ENCODE measurements at places on chromosomes 1 and 21.

DNA sequence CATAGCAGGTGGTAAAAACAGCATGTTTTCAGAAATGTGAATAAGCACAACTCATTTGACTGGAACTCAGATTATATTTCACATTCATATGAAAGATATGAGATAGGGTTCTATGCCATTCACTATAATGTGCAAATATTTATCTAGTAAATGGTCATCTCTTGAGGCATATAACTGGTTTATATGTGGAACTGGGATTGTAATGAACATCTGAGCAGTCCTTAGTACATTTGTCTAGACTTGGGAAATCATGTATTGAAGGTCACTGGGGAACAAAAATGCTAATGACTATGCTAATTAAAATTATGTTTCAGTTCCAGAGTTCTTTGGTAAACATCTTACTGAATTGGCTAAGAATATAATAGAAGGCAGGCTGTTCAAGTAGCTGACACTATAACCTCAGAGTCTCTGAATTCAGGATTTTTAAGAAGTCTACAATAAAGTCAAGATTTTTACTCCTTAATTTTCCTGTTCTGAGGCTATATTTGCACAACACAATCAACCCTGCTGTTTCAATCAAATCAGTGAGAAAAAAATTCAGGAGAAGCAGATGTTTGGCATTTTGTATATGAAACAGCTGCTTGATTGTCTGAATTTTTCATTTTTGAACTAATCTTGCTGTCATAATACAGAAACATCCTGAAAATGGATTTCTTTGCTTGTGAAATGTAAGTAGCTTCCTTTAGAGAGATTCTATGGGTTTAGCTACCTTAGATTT lies 244.8 kb upstream of the RGS18 start:
- DNase-seq, result no peak

- DNase-seq, result no peak
Measured at GRCh38 chr21:42403611-42404231, at the start of gene UBASH3A. TSS of gene UBASH3A (plus strand) at chr21:42403902. CDS start at chr21:42403946, 44 bp downstream.

DNA sequence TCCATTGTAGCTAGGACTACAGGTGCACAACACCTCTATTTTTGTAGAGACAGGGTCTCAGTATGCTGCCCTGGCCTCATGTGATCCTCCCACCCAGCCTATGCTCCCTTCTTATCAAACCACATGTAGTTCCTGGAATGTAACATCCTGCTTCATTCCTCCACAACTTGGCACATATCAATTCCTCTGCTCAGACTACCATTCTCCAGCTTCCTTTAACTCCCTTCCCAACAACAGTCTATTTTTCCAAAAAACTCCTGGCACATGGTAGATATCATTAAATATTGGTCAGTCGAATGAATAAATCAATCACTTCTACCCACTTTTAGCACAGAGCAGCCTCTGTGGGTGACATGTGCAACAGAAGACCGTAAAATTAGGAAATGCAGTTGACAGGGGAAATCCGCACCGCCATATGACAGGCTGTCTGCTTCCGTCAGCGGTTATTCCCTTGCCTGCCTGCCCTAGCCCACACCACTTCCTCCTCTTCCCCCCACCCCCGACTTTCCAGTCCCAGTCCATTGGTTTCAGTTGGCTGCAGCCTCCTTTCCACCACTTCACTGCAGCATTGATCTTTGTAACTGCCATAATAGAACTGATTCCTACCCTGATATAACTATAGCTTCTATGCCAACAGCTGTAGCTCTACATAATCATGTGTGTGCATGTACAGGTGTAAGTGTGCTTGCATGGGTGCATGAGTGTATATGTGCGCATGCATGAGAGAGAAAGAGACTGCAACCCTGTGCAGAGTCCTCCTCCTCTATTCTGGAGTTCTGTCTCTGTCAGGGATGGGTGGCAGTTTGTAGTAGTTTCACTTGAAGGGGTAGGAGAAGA lies 6.8 kb upstream of the AKR1A1 start:
- no peak for DNase-seq

DNA sequence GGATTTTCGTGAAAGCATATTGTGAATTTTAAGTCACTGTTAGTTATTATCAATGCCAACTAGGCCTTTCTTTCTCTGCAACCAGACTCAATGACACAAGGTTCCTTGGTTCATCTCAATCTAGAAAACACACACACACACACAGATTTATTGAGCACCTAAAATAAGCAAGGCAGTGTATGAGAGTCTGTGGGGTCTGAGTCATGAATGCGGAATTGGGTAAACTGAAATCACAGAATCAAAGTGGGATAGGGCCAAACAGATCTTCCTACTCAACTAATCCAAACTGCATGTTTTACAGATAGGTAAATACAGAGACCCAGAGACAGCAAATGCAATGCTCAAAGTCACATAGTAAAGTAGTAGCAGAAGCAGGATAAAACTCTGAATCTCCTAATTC lies 48.5 kb upstream of the NRDC start:
- DNase-seq, result no peak

- DNase-seq, result no peak
Measured at GRCh38 chr1:116559304-116559761, 11.5 kb downstream of the CD58 start.

DNA sequence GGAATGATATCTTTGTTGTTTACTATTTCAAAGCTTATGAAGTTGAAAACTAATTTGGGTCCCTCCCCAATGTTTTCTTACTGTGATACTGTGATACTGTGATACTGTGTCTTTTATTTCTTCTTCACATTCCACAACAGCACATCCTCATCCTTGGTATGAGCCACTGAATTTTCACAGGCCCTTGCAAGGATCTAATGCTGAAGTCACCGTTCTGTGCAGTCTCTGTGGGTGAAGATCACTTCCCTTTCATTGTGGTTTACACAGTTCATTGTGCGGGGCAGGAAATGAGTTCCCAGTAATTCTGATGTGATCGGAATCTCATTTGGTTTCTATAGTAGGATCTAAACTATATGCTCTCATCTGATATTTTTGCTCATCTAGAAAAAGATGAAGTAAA lies 32.1 kb upstream of the PAXBP1 start:
- no peak for DNase-seq

- DNase-seq, result no peak
Measured at GRCh38 chr1:6198646-6199297, 623 bp downstream of the RPL22 start.

DNA sequence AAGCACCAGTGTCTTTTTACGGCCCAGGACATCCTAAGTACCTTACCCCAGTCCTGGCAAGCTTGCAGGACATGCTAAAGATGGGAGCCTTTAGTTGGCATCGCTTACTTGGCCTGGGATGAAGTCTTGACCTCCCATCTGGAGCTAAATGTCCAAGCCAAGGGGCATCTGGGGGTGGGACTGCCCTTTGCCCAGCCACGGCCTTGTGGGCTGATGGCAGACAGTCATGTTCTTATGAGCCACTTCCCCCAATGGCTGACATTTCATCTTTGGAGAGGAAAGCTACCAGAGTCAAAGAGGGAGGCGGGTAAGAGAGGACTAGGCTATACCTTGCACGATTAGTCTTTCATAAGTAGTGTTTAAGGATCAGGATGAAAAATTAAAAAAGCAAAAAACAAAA lies 32.2 kb downstream of the OPTC start:
- no peak for DNase-seq

DNA sequence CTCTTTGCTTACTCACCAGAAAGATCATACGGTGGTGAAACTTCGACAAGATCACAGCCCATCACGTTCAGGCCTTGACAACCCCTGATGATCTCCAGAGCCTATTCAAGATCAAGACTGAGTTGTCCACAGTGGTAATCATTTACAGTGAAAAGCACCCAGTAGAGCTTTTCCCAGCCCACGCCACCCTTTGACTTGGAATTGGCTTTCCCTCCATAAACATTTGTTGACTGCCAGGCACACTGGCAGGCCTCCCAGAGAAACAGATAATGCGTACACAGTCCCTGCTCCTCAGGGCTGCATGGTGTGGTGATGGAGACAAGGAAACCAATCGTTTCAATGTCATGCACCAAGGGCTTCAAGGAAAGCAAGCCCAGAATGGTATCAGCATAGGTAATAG lies 10.1 kb downstream of the AGMAT start:
- no peak for DNase-seq

- no peak for DNase-seq
Measured at GRCh38 chr21:34003428-34003827, 70.0 kb upstream of the MRPS6 start.

- DNase-seq, result peak; percentile 24
Measured at GRCh38 chr1:206663832-206664652, 20.7 kb upstream of the MAPKAPK2 start.

DNA sequence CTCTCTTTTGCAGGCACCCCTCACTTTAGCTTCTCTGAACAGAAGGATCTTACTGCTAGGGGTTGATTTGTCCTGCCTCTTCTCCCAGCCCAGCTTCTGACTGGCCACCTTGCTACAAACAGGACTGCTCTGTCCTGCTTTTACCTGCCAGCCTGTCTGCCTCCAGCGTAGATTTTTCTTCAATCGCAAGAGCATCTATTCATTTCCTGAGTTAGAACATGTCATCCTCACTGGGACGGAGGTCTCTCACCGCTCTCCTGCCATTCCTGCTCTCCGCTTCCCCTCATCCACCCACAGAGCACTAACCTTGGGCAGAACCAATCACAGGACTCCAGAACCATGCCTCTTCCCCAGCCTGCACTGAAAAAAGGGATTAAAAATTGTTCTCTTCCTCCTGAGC lies 3.5 kb upstream of the ATP1B1 start:
- DNase-seq, result no peak

- no peak for DNase-seq
Measured at GRCh38 chr1:179825206-179825605, 52.4 kb downstream of the TOR1AIP2 start.

DNA sequence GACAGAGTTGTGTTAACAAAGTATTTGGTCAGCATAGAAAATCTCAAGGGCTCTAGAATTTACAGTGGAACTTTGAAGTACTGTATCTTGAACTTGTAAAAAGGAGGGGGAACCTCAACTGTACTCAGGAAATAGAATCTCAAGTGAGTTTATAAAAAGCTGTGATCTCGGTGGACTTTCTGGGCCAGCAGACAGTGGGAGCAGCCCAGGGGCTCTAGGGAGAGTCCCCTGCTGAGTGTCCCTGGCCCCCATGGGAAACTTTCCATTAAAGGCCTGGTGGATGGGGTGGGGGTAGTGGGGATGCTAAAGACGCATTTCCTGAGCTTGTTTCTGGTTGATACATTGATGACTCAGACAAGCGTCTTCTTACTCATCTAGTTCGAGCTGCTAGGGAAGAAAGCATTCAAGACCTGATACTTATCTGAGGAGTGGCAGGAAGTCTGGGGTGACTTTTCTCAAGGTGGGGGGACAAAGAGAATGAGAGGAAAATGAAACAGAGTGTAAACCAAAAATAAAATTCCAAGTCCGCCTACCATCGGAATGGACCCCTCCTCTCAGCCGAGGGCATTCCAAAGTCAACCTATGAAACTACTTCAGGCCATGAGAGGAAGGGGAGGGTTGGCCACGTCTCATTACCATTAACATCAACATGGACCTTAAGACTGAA lies 65.5 kb downstream of the NID1 start:
- no peak for DNase-seq

GRCh38 chr1:103525607-103526507 lies at the start of gene RNPC3:
TSS of gene RNPC3 (plus strand) at chr1:103525699. CDS start at chr1:103526071, 372 bp downstream.
- DNase-seq, result peak; percentile 56

DNA sequence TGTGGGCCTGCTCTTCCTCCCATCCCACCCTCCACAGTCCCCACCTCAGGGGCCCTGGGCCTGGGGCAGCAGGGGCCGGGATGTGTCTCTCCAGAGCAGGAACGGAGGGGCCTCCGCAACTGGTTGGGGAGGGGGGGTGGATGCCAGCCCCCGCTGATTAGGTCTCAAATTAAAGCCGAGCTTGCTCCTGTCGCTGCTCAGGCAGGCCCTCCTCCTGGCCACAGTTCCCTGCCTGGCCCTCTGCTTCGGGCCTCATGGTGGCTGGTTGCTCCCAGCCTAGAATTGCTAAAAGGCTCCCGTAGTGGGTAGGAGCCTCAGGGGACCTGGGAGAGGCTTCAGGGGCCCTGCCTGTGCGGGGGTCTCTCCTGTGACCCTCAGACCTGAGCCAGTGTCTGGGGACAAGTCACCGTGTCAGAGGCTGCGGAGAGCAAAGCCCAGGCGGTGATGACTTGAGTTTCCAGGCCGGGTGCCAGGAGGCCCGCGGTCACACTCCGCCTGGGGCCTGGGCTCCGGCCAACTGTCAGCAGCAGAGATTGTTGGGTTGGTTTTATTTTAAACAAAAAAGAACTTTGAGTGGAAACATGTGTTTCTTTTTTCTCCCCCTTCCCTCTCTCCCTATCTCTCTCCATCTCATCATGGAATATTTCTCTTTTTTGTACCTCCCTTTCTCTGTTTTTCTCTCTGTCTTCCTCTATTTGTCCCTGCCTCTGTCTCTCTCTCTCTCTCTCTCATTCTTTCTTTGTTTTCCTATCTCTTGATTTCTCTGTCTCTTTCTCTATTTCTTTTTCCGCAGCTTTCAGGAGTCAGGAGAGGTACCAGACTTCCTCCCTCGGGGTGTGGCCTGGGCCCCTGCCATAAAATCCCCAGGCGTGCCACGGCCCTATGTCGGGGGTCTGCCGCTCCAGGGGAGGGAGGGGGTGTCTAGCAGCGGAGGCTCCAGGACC lies 20.0 kb upstream of the EPHA2 start:
- DNase-seq, result no peak

GRCh38 chr21:39575775-39576174 lies 37.0 kb upstream of the B3GALT5 start:
- DNase-seq, result no peak

DNA sequence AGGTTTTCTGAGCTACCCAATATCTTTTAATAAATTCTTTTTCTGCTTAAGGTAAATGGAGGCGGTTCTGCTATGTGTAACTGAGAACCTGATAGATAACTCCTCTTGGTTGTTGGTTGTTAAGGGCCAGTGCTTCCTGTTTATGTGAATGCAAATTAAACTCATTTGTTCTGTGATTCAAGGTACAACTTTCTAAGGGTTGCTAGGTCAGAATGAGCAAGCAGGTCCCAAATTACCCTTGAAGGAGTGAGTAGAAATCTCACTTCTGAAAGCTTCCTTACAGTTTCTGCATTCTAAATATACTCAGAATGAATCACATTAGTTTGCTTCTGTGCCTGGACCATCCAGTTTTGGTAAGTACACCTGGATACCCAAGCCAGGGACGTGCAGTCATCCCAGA lies 15.5 kb upstream of the FAM78B start:
- no peak for DNase-seq

GRCh38 chr1:46363121-46363520 lies 22.5 kb downstream of the NSUN4 start:
- DNase-seq, result no peak

- DNase-seq, result no peak
Measured at GRCh38 chr1:62395291-62395690, 41.6 kb upstream of the USP1 start.
